Fibroblast of lung (primary cell): ENCODE measurements at places on chromosomes 4 and X. TPM values are rescaled to one million over a fixed set of nuclear protein-coding genes. Genes with fewer than 3 reads are reported as not detected.

DNA sequence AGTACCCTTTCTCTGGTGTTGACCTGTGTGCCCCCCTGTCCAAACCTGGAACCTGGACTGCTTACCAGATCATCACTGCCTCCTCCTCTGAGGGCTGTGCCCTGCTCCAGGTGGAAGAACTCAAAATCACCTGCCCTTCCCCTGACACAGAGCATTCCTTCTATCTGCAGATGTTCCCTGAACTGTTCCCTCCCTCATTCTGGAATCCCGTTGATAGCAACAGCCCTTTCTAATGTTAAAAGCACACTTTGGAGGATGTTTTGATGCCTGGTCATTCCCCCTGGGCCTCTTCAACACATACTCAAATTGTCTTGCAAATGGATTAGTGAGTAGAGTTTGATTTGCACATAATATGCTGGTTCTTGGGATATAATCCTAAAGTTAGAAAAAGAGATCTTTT, 225.8 kb downstream of the FGF13 start:
- no peak for DNase-seq

DNA sequence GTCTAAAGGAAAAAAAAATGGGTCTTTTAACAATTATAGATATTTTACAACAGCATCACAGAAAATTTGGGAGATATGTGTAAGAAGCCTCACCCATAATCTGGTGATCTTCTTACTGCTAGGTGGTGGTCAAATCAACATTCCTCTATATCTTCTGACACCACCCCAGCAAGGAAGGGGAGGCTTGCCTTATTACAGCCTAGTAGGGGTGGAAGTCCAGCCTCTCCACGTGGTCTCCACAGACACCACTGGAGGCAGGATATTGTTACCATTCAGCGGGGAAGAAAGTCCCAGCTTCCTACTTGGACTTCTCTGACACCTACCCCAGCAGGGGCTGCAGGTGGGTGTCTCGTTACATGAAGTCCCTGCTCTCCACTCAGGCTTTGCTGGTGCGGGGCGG, 28.7 kb downstream of the PRPS1 start:
- no peak for DNase-seq

Gene NXF2
- total RNA-seq: not detected in 2 replicates

GRCh38 chr4:5956285-5957021, 61.8 kb downstream of the C4orf50 start:
- DNase-seq: no peak

DNA sequence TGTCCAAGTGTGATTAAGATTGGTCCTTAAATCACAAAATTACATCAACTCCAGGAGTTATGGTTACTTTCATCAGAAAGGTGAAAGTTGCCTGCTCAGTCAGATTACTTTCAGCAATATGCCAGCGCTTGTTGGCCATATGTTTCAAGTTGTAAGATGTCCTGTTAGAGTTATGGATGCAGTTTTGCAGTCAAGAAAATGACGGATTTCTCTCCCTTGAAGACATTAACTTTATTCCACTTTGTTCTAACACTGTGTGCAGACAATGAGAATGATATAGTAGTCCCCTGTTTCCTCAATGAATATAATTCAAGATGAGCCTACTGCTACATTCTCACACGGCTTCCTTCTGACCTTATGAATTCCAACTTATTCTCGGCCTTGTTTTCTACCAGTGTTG, 295.0 kb upstream of the ADGRL3 start:
- no peak for DNase-seq

Gene DMD
- 4.1 and 5.1 TPM in 2 replicates for total RNA-seq

Gene USP27X
- 2.3 and 3.0 TPM in 2 replicates for total RNA-seq

Gene PNMA6F
- total RNA-seq: not detected in 2 replicates

Gene ADGRG2
- under 0.01 TPM in 2 replicates for total RNA-seq

GRCh38 chr4:83170952-83171399, 56.4 kb upstream of the PLAC8 start:
- no peak for DNase-seq

DNA sequence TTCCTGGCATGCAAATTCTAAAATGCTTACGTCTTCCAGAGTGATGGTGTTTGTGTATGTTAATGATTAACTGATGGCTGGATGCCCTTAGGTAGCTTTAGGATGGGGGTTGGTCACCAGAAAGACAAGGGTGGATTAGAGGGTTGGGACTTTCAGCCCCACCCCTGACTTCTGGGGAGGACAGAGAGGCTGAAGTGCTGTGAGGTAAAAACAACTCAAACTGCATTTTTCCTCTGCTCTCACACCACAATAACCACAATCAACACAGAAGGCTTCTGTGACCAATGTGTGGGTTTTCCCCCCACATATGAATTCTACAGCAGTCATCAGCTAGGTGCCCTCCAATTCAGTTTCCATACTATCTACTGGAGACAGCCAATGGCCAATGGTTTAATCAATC, 18.7 kb upstream of the DDIT4L start:
- DNase-seq: peak; percentile 27

DNA sequence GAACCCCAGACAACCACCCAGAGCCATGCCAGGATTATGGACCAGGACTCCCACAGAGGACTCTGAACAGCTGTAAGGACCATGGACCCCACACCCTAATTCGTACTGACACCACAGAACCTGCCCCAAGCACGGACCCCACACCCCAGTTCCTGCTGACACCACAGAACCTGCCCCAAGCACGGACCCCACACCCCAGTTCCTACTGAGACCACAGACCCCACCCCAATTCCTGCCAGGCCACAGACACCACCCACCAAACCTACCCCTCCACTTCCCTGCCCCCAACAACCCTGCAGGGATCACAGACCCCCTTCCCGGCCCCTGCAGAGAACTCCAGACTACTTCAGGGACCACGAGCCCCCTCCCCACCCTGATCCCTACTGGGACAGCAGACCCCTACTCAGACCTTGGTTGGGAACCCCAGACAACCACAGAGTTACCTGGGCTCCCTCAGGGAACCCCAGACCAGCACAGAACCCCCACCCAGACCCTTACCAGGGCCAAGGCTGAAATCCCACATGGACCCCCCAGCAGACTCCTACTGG, 1.4 kb upstream of the DHRSX start:
- DNase-seq: no peak

Gene ABCG2
- 0.51 and 1.3 TPM in 2 replicates for total RNA-seq

GRCh38 chr4:75040703-75041102, 107.8 kb downstream of the PARM1 start:
- DNase-seq: no peak

- no peak for DNase-seq
These were observed 221.8 kb upstream of the KLF3 start for GRCh38 chr4:38442073-38442788.

GRCh38 chr4:11081006-11081405, 347.7 kb downstream of the HS3ST1 start:
- DNase-seq: no peak

GRCh38 chr4:12545812-12546211, 938.3 kb downstream of the RAB28 start:
- DNase-seq: no peak

Gene INPP4B
- total RNA-seq: 9.2 and 19.7 TPM in 2 replicates

Gene GPR119
- total RNA-seq: not detected in 2 replicates

GRCh38 chr4:151098979-151099228, 524 bp upstream of the RPS3A start:
- no peak for DNase-seq

GRCh38 chr4:154307451-154307850, 184.1 kb downstream of the DCHS2 start:
- no peak for DNase-seq

DNA sequence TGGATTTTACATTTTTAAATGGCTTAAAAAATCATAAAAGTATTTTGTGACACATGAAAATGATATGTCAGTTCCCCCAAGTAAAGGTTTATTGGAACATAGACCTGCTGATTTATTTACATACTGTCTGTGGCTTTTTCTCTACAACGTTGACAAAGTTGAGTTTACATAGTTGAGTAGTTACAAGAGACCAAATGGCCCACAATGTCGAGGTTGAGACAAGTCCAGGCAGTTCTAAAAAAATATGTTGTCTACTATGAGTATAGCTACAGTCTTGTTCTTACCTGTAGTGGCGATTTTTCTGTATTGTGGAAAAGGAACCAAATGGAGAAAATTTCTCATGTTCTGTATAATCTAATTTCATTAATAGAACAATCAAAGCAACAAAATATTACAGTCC, 163.2 kb downstream of the FRAS1 start:
- DNase-seq: no peak

Gene NDST4
- not detected in 2 replicates for total RNA-seq

Gene KLKB1
- total RNA-seq: 0.17 and 0.26 TPM in 2 replicates

Gene PASD1
- total RNA-seq: not detected in 2 replicates
